ENCODE measurements at places on chromosomes 4 and X.

DNA sequence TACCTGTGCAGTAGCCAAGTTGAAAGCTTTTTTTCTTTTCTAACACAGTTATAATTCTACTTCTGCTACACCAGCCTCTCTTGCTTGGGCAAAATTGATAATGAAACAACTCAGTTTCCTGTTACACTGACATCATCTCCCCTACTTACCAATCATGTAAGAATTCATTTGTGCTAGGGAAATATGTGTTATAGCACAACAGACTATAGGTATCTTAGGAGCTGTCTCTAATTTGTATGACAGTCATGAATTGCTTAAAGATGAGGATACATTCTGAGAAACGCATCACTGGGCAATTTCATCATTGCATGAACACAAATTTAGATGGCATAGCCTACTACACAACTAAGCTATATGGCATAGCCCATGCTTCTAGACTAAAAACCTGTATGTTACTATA is 246.3 kb upstream of the ANKRD50 start:
- no peak for DNase-seq

DNA sequence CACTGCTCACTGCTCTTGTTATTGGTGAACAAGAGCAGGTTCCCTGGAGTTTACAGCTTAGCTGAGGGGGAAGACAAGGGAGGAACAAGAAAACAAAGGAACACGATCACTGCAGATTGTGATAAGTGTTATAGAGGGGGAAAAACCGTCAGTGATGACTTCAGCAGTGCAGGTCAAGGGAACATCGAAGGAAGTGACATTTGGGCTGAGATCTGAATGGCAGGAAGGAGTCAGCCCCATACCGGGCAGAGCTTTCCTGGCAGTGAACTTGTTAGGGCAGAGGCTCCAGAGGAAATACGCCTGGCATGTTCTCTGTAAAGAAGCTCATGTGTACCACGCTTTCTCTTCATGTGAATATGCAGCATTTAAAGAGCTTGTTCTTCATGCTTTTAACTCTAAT is 78.1 kb downstream of the LDB2 start:
- DNase-seq: no peak

DNA sequence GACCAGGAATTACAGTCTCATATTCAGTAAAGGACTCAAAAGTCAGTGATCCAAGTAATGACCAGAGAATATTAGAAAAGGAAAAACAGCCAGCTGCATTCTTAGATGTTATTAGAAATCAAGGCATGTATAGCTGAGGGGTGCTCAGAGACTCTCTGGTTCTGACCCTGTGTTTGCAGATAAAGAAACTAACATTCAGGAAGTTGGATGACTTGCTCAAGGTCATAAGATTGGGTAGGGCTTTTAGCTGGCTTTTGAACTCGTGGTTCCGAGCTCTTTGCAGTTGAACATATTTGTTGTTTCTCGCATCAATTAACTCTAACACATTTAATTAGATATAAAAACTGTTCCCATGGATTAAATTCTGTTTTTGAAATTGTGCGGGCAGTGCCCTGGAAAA is 62.5 kb upstream of the ENPP6 start:
- DNase-seq: no peak

GRCh38 chr4:144564358-144564757 is 81.6 kb upstream of the HHIP start:
- no peak for DNase-seq

- no peak for DNase-seq
These were observed 4.5 kb upstream of the WWC2 start for GRCh38 chr4:183094393-183095198.

DNA sequence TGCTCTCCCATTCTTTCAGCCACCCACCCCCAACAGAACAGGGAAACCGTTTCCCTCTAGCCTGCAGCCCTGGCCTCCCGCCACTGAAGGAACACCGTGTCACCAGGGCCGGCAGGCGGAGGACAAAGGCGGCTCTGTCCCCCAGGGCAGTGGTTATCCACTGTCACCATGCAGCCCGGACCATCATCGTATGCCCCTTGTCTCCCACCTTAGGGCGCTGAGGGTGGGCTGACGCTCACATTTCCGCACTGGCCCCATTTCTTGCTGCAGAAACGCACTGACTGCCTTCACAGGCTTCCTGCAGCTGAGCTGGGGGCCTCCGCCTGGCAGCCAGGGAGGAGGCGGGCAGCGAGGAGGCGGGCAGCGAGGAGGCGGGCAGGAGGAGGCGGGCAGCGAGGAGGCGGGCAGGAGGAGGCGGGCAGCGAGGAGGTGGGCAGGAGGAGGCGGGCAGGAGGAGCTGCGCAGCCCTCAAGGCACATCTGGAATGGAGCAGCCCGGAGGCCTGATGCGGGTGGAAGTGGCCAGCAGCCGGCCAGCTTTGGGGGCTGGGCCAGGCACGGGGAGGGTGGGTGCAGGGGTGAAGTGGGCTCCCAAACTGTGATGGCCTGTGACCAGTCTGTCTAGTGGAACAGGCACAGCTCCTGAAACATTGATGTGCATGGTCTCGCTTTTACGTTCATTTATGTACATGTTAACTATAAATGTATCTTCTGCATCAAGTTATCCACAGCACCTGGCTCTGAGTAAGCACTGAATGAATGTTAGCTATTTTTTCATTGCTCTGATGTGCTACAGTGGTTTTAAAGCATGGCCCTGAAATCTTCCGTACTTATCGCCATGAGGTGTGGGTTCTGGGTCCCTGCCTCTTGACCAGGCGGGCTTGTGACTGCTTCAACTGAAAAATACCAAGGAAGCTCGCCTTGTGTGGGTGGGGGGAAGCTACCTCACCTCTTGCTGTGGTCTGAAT is 20.6 kb upstream of the KIAA0232 start:
- no peak for DNase-seq

GRCh38 chr4:176099314-176099713 is 33.7 kb downstream of the WDR17 start:
- no peak for DNase-seq

DNA sequence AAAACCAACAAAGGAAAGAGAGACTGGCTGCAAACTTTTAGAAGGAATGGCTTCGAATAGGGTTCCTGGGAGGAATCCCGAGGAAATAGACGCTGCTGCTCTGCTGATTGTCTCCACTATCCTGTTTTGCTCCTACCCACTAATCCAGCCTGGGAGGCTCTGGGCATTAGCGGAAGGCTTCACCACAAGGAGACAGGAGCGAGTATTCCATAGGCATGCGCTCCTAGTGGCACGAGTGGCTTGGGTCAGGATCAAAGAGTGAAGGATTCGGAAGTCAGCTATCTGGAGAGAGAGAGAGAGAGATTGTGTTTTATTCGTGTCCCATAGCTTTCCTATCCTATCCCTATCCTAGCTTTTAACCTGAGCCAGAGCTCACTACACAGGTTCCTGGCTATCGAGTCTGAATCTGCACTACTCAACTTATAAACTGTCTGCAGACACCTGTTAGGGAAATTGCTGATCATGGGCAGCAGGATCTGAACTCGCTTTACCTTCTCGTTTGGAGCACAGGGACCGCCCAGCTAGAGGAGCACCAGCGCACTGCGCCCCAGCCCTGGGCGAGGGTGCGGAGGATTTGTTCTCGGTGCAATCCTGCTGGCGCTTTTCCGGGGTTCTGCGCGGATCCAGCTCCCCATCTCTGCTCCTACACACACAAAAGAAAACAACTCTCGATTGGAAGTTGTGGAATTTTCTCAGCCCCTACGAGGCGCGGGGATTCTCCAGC is 740 bp upstream of the NPY2R start:
- no peak for DNase-seq

DNA sequence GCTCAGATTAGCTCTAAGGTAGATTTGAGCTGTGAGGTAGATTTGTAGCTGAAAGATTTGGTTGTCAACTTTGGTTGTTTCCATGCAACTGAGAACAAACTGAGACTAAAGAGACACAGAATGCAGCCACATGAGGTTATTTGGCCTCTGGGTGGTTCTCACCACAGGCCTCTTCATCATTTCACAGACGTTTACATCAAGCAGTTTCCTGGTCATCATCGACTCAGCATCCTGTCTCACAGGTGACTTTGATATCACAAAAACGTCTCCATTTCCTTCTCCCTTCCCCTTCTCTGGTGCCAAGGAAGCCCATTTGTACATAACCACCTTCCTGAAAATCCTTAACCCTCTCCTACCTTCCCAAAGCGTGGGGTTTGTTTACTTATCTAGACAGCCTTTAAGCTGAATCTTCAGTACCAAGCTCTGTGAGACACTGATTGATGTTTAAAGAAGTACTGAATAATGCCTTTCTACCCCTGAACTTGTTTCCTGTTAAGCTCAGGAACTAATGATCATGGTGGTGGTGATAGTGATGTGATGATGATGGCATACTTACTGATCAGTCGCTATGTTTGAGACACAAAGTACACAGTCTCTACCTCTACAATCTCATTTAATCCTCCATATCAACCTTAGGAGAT is 81.9 kb downstream of the FAM114A1 start:
- peak; percentile 41 for DNase-seq

- DNase-seq: no peak
These were observed 20.5 kb downstream of the RELL1 start for GRCh38 chr4:37665333-37666320.

GRCh38 chr4:105343146-105343931 is 130.5 kb downstream of the PPA2 start:
- no peak for DNase-seq

- DNase-seq: no peak
These were observed 1350.0 kb downstream of the ADGRL3 start for GRCh38 chr4:62550121-62550520.

DNA sequence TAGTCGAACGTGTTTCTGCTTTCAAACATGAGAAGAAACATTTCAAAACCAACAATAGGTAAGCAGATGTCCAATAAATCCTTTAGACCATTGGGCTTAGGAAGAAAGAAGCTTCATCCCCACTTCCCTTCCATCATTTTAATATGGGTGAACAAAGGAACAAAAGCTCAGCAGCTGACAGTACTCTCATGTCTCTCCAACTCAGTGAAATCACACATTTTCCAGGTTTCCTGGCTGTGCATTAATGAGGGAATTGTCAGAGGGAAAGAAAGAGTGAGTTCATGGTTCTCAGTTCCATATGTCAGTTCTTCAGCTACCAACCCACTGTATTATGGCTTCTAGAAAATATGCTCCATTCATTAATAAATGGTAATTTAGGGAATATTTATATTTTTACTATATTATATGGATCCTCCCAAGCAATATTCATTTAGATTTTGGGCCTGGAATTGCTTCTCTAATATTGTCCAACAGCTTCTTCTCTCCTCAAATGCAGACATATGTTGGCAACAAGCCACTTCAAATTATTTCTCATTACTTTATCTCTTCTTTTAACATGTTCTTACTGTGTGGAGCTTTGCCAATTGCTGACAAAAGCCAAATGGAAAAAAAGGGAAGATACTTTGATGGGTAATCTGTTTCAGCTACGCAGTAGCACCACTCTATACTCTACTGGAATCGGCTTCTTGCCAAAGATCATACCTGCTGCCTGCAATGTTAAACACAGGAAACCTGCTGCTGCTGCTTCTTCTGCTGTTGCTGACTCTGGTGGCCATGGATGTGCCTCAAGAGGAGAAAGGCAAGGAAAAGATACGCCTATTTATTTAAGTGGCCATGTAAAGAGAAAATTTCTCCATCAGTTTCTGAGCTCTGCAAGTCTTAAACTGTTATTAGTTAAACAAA is 1757.6 kb downstream of the ARAP2 start:
- DNase-seq: no peak

- peak; percentile 13 for DNase-seq
These were observed 283.4 kb downstream of the BCOR start for GRCh38 chrX:39814391-39814790.

DNA sequence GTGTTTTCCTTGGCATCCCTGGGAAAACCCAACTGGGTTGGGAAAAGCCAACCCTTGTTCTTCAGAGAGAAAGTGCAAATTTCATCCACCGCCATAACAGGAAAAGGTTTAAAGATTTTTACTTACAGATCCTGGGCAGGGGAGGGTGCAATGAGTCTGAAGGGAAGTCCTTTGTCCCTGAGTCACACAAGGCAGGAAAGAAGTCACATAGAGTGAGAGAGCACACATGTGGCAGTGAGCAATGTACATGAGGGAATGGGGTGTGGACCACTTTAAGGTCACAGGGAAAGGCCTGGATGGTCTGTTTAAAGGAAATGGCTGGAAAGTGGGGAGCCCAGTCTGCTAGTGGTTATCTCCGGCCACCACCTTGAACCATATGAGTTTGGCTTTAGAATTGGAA is 248.9 kb downstream of the HS3ST1 start:
- no peak for DNase-seq

DNA sequence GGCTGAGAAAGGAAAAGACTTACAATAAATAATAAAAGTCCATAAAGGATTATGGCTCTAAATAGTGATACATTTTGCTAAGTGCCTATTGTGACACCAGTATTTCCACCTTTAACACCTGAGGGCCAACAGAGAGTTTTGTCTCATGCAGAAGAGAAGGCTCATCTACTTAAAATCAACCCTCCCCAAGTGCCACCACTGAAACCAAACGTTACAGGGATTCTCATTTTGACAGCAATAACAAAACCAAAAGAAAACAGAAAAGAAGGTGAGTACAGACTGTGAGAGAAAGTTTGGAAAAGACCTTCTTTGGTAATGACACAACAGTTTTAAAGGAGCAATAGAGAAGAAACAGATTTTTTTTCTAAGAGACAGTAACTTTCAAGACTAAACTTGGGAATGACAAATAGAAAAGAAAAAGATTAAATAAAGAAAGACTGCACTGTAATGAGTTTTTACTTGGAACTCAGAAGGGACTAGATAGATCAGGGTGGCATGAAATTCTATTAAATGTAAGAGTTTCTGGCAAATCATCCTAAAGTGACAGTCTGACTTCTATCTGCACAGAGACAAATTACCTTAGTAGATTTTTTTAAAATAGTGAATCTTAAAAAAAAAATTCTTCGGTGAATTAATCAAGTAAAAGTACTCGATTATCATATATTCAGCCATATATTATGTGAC is 109.7 kb downstream of the ZNF827 start:
- peak; percentile 50 for DNase-seq

DNA sequence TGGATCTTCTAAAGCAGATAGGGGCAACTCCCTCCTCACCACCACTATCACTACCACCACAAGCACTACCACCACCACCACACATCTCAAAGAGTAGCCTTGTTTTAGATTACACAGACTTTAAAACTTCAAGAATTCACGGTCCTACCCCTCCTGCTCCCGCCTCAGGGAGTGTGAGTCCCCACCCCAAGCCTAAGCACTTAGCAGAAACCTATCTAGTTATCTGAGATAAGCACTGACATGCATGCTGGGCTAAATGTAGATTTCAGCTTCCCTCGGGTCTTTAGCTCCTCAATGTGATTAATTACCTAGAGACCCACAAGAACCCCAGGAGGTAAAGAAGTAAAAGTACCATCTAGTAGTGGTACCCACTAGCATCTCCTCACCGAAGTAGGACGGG is 775 bp downstream of the AMOT start:
- DNase-seq: no peak

DNA sequence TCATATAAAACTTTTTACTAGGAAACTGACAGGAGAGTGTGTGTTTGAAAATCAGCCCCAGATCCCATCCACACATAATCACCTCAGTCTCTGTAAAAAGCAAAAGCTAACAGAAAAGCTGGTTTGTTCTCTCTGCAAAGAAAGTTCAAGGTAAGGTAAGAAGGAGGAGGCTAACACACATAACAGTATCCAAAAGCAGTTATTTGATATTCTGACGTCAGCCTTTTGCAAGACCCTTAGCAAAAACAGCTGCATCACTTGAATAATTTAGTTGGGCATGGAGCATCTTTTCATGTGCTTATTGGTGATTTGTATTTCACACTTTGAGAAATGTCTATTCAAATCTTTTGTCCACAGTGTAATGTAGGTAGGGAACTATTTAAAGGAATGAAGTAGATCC is 5.5 kb downstream of the TCEAL9 start:
- no peak for DNase-seq
